Spinal cord (tissue), 10 donors: ENCODE measurements at places on chromosomes 4 and X.

GRCh38 chrX:46841346-46841745 is 4.5 kb downstream of the RP2 start:
- peaks cover 8% of the 10 kb centered on the region for H3K4me1 ChIP-seq
- peak; percentile 82 for DNase-seq
- no peak overlapping the region for H3K4me3 ChIP-seq
- no peaks in the 10 kb centered on the region for H3K27me3 ChIP-seq
- H3K36me3 ChIP-seq = no peaks in the 10 kb centered on the region

DNA sequence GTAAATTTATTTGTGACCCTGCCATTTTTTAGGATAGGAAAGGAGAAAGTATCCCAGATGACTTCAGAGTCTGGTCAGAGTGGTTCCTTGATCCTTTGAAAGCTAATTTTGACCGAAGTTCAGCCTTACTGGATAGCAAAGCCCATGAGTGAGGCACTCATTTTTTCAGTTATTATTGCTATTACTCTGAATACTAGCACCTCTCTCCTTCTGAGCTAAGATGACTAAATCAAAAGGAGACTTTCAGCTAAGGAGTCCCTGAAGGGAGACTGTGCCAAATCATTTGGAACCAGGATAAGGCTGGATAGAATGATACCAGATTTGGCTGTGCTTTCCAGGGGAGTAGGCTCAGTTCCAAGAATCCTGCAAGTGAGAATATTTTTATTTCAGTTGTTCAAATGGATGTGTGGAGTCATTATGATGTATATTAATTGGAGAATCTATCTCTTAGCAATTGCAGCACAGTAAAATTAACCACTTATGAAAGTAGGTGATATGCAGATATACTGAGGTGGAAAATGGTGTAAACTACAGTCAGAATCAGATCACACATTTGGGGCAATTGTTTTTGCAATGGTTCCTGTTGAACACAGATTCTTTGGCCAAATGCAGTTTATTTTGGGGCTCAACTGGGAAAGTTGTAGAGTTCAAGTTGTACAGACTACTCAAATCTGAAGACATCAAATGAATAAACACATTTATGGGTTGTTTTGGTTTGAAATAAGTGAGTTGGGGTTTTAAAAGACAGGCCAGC is 1.2 kb downstream of the P2RY10 start:
- H3K27ac ChIP-seq = no peak overlapping the region
- DNase-seq = no peak
- no peaks in the 10 kb centered on the region for H3K36me3 ChIP-seq
- no peaks in the 10 kb centered on the region for H3K27me3 ChIP-seq
- H3K4me3 ChIP-seq = no peak overlapping the region
- no peaks in the 10 kb centered on the region for H3K4me1 ChIP-seq

- H3K36me3 ChIP-seq = no peaks in the 10 kb centered on the region
- H3K27me3 ChIP-seq = no peaks in the 10 kb centered on the region
- H3K4me1 ChIP-seq = no peaks in the 10 kb centered on the region
These were observed 102.9 kb downstream of the TSPAN7 start for GRCh38 chrX:38664285-38664684.

DNA sequence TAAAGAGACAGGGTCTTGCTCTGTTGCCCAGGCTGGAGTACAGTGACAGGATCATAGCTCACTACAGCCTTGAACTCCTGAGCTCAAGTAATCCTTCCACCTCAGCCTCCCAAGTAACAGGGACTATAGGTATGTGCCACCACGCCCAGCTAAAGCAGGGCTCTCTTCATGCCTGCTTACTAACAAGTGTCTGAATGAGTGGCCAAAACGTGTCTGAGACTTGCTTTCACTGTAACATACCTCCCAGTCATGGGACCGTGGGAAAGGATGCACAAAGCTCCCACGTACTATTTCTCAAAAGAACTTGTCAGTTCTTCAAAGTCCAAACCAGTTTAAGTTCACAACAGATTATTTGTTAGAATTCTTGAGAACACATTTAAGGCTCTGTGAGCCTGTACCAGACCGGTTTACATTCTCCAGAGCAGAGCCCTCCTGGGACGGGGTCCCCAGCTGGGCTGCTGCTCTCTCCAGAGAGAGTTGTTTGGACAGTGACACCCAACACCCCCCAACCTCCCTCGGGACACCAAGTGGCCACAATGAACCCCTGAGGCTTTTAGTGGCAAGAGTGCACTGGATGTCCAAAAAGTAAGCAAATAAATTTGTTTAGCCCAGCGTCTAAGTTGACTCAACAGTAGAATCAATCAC is 24.1 kb downstream of the SH3KBP1 start:
- no peak overlapping the region for H3K4me3 ChIP-seq
- peaks cover 6% of the 10 kb centered on the region for H3K27me3 ChIP-seq
- H3K4me1 ChIP-seq = peaks cover 6% of the 10 kb centered on the region

GRCh38 chr4:169070895-169071218 is 60.8 kb upstream of the CBR4 start:
- no peaks in the 10 kb centered on the region for H3K36me3 ChIP-seq
- no peak for DNase-seq
- H3K27ac ChIP-seq = no peak overlapping the region
- peaks cover 4% of the 10 kb centered on the region for H3K4me1 ChIP-seq

DNA sequence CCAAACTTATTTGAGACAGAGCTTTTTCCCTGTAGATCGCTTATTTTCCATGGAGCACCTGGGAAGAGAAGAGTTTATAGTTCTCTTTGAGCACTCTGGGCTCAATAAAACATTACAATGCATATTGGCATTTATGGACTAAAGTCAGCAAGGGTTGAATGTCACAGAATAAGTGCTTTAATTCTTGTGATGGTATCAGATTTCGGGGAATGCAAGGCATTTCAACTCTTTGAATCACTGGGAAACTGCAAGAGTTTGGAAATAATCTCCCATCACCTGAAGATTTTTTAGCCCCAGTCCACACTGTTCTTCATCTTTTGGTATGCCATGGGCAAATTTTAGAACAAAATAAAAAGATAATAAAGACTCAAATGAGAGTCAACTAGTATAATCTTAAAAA is 111.5 kb upstream of the WDFY3 start:
- no peak overlapping the region for H3K27ac ChIP-seq
- H3K27me3 ChIP-seq = no peaks in the 10 kb centered on the region
- no peaks in the 10 kb centered on the region for H3K36me3 ChIP-seq
- no peak overlapping the region for H3K4me3 ChIP-seq
- no peaks in the 10 kb centered on the region for H3K4me1 ChIP-seq

DNA sequence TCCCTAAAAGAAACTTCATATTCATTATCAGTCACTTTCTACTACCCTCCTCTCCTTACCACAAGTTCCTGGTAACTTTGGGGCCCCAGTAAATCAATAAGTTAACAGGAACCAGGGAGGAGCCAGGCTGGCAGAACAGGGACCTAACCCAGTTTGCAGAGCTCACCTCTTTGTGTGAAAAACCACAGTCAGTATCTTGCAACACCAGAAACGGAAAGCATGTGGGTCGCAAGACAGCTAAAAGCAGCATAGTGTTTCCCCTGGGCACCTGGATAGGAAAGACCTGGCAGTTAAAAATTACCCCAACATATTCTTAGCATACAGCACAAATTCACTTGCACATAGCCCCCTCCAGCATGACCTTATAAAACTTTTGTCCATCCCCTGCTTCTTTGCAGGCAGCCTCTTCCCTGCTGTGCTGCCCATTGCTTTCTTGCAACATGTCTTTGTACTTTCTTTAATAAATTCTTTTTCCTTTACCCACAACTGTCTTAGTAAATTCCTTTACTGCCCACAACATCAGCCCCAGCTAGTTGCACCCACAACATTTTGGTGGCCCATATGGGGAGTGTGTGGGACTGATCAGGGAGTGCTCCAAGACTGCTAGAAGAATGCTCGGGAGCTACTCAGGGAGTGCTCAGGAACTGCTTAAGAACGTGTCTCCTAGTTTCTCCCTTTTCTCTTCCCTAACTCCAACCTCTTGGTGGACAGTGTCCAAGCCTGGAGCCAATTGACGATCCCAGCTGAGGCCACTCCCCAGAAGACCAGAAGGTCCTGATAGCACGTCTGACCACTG is 83.4 kb downstream of the MSN start:
- no peaks in the 10 kb centered on the region for H3K4me1 ChIP-seq
- no peaks in the 10 kb centered on the region for H3K27me3 ChIP-seq
- H3K36me3 ChIP-seq = no peaks in the 10 kb centered on the region
- H3K4me3 ChIP-seq = no peak overlapping the region
- DNase-seq = no peak
